Fibroblast of skin of scalp (primary cell): ENCODE measurements at places on chromosomes 5 and 9.
A peak's percentile ranks its signal among the peaks of the same experiment; 100 is the strongest.

- DNase-seq: no peak
These were observed 242.3 kb downstream of the PSAT1 start for GRCh38 chr9:78539188-78539587.

DNA sequence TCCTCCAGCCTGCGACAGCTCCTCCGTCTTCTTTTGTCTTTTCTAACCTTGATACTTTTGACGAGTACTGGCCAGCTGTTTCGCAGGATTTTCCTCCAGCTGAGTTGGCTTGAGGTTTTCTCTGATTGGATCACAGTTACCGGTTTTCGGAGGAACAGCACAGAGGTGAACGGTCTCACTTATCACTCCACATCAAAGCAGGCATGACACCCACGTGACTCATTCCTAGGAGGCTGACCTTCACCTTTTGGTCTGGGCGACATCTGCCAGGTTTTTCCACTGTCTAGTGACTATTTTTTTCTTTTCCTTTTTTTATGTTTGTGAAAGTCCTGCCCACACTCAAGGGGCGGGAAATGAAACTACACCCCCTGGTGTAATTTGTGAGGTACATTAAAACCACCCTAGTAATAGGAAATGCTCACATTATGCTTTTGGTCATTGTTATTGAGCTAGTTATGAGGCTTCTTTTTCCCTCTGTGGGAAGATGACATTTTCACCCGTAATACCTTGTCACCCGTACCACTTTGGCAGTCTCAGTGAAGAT, 319.2 kb downstream of the GADD45G start:
- no peak for DNase-seq

GRCh38 chr9:92720807-92721535, 43.7 kb downstream of the BICD2 start:
- DNase-seq: no peak

DNA sequence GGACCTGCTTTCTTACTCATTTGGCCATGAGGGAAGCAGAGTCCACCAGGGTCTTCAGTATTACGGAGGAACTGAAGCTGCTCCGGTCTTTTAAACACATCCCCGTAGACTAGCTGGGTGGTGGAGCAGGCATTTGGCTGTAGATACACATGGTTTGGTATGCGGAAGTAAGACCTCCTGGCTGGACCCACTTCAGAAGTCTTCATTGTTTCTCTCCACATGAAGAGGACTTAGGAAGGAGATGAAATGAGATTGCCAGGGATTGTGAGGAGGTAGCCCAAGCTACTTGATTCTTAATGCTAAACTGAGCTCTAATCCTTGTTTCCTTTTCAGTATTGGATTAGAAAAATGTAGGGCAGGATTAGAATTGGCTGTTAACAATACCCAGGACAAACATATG, 32.9 kb downstream of the STXBP1 start:
- DNase-seq: peak; percentile 21

GRCh38 chr5:111401906-111402305, 110.4 kb downstream of the STARD4 start:
- DNase-seq: no peak

DNA sequence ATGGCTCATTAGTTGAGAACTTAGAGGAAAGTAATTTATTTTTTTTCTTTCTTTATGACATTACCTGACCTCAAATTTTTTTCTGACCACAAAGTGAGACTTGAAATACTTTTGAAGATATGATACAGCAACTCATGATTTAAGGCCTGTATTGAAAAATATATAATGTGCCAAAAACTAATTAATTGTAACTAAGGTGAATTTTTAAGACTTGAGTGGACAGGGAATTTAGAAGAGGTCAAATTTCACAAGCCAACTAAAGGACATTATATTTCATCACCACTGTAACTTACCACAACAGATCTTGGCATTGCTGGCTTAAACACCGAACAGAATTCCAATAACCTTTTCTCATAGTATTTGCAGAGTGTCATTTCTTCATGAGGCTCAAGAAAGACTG, 1.8 kb downstream of the CCNH start:
- DNase-seq: peak; percentile 11

GRCh38 chr5:154945695-154946301, 4.9 kb downstream of the MRPL22 start:
- no peak for DNase-seq
